COR-L47 (cell line): ENCODE measurements at places on chromosomes 7 and 10.

DNA sequence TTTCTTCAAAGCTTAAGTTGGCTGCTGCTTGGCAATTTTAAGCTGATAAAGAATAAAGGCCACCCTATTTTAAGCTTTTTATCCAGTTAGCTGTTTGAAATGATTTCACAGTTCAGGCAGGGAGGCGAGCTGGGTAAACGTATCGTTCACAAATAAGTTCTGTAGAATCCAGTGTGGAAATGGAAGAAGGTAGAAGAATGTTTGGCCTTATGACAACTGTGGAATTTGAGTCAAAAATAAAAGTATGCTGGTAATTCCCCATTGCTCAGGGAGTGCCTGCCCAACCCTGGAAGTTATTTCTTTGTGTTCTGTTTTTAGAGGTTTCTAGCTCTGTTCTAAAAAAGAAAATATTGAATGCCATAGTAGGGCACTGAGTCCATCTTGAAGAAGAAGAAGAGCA, 113.1 kb downstream of the ARL4A start:
- no peak for DNase-seq

DNA sequence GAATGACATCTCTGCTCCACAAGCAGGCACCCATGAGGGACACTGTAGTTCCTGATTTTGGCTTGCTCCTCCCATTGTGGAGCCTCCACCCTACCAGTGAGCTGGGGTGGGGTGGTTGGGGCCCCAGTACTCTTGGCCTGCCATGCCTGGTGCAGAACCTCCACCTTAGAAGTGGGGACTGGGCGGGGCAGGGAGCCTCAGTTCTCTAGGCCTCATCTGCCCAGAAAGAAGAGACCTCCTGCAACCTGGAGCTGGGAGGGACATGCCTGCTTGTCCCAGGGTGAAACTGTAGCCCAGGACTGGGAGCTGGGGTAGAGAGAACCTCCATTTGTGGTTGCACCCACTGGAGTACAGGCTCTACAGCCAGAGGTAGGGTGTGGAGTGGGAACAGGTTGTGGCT, 14.4 kb downstream of the RAMP3 start:
- no peak for DNase-seq

GRCh38 chr7:1311406-1312135, 78.9 kb downstream of the UNCX start:
- DNase-seq = no peak

DNA sequence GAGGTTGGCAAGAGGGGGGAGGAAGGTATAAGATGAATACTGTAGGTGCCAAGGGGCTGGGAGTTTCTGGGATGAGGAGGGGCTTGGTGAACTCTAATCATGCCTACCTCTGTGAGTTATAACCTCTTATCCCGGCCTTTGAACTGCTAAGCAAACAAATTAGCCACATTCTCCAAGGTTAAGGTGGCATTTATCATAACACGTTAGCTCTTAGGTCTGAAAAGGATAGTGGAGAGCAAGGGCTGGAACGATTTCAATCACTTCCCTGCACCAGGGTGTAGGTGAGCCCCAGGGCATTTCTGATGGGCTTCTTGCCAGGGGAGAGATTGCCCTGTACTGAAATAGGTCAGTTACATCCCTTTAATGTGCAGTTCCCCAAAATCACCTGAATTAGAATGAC, 28.6 kb upstream of the DMBT1 start:
- DNase-seq = no peak

DNA sequence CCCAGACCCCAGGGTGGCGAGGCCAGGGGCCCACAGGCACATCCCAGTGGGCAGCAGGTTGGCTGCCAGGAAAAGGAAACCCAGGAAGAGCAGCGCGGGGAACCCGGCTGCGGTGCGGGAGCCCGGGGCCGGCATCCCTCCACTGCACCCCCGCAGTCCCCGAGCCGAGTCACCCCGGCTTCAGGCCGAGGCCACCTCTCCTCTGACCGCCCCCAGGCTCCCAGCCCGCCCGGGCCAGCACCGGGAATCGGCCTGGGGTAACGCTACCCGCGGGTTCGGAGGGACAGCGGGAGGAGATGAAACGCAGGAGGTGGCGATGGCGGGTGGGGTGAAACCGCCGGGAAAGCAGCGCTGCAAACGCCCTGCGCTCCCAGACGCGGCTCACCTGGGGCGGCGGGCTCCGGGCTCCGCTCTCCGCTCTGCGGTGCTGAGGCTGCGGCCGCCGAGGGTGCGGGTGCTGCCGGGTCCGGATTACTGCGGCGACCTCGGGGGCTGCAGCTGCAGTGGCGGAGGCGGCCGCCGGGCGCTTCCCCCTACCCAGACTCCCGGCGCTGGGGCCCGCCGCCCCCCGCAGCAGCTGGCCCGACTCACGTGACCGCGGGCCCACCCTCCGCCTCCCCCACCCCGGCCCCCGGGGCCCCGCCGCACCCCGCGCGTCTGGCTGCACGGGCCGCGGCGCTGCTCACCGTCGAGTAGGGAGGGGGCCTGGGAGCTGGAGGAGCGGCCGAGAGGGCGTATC, at the start of gene SCRN1:
Gene SCRN1, minus strand, starts transcription at position 545 of the 739 bp plus-strand sequence. CDS start 20,734 bp downstream, outside the sequence.
- peak; percentile 43 for DNase-seq

GRCh38 chr7:152120210-152120609, 94.7 kb downstream of the GALNT11 start:
- DNase-seq = no peak

GRCh38 chr10:90096196-90096595, 394.8 kb downstream of the KIF20B start:
- DNase-seq = no peak

GRCh38 chr10:26365681-26366358, 72.3 kb upstream of the APBB1IP start:
- no peak for DNase-seq

- no peak for DNase-seq
Measured at GRCh38 chr10:93199191-93199751, 125.6 kb downstream of the CYP26A1 start.

- DNase-seq = no peak
Measured at GRCh38 chr10:35584946-35585345, 20.2 kb upstream of the GJD4 start.

DNA sequence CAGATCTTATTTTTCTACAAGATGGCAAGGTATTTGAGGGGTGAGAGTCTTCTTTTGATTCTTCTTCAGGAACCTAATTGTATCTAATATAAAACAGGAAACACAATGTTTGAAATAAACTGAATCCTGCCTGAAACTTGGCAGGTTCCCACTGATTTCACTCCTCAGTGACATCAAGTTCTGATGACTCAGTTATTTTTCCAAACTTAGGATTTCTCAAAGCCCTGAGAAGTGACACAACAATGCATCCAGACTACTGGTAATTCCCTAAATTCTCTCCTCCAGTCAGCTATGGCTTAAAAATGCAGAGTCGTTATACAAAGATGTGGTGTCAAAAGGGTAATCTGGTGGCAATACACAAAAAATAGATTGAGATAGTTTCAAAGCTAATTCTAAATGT, 80.9 kb downstream of the ABLIM1 start:
- DNase-seq = no peak

DNA sequence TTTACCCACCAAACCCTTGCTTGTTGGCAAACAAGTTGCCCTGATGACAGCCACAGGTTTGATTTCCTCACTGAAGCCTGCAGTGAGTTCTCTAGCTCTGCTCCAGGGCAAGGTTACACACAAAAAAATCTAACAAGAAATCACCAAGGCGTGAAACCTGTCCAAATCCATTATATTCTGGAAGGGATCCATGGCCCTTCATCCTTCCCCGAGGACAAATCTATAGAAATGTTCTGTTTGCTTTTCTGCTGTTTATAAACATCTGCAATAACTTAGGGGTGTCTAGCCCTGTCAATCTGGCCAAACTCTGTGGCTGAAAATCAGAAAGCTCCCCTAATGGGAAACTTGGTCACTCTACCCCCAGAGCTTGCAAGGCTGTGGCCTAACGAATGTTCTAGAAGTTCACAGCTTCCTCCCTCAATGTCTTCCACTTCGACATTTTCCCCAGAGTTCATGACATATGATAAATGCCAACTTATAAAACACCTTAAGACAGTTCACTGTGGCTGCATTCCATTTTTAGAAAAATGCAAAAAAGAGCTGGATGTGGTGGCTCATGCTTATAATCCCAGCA, 164.5 kb downstream of the PRPF18 start:
- no peak for DNase-seq

- DNase-seq = no peak
Measured at GRCh38 chr10:50361946-50362345, 110.6 kb upstream of the ASAH2 start.
